ENCODE measurements at places on chromosomes 16 and 17.

- no peak for DNase-seq
Observed at GRCh38 chr17:860805-861204, 78.7 kb downstream of the MRM3 start.

- DNase-seq = no peak
Observed at GRCh38 chr16:29124828-29125227, 140.0 kb downstream of the LAT start.

DNA sequence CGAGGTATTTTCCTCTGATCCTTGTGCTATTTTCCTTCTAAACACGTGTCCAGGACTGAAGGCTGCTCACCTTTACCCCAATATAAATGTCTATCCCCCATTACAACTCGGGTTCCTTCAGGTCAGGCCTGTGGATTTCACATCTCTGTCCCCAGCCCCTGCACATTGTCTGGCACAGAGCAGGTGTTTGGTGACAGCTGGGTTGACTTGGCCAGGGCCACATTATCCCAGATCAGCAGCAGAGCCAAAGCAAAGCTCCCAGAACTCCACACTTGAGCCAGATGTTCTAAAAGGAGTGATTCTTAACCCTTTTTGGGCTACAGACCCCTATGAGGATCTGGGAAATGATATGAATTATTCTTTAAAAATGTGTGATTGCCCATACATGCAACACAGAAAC lies 18.0 kb upstream of the SPATA32 start:
- no peak for DNase-seq

GRCh38 chr17:27989046-27989445 lies 53.4 kb upstream of the NLK start:
- no peak for DNase-seq

DNA sequence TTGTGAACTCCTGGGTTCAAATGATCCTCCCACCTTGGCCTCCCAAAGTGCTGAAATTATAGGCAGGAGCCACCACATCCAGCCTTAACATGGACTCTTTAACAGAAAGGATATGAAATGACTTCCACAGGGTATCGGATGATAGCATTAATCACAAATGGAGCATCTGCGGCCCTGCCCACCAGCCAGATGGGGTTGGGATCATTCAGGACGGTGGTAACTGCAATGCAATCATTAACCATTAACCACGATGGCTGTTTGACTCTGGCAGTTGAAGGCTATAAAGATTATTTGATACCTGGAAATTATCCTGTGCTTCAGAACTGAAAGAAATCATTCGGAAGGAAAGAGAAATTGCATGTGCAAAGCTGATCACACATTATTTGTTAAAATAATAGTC lies 5.3 kb upstream of the CHST5 start:
- DNase-seq = no peak

DNA sequence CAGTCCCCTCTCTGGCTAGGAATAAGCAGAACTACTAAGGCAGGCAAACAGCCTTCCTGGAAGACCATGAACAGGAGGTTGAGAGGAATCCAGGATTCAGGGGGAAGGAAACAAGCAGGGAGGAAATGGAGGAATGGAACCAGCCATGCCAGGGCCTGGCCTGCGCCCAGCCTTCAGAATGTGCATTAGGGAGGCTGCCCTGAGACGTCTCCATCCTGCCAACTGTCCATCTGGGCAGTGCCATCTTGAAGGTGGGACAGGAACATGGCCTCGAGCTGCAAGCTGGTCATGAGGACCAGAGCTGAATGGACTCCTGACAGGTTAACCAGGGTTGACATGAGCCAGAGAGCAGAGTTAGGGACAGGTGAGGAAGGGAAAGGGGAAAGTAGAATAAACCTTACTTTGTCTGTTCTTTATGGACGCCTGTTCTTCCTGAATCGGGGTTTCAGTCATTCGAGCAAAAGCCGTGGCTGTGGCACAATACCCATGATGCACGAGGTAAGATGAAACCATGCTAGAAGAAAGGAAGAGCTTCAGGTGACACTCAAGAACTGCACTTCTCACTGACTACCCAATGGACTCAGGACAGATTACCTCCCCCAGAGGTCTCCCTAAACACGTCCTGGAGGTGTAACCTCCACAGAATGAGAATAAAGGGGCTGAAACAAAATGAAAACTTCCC lies 12.1 kb upstream of the GFOD2 start:
- no peak for DNase-seq

DNA sequence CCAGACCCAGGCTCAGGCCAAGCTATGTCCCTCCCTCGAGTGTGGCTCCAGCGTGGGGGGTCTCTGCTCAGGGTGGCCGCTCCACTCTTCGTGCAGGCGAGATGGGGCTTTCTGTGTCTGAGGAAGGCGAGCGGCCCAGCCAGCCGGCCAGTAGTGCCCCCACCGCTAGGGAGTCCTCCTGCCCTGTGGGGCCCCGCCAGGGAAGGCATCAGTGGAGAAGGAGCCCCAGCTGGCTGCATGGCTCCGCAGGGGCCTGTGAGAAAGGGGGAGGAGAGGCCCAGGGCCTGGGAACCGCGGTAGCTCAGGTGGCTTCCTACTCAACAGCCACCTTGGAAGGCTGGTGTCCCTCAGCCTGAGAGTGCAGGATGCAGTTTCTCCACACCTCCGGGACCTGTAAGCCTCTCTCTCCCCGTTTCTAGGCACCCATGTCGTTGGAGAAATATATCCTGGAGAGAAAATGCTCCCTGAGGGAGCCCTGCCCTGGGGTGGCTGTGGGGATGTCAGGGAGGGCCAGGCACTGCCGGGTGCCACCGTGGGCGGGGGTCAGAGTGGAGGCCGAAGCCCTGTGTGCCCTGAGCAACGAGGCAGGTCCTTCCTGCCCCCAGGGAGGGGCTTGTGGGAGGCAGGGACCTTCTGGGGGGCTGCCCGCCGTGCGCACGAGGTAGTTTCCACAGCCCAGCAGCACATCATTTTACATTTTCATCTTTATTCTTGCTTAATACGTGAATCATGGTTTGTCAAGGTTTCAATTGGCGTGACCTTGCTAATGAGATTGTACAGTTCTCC lies 3.3 kb downstream of the PIGQ start:
- no peak for DNase-seq

- DNase-seq = no peak
Observed at GRCh38 chr16:60463986-60464385, 1572.3 kb downstream of the CDH8 start.

- DNase-seq = no peak
Observed at GRCh38 chr17:80726558-80727408, 182.1 kb downstream of the RPTOR start.

- DNase-seq = no peak
Observed at GRCh38 chr17:73227944-73228343, 33.7 kb downstream of the CPSF4L start.

GRCh38 chr17:7280519-7281073 lies 922 bp upstream of the SLC2A4 start:
- peak; percentile 85 for DNase-seq

Measured in naive thymus-derived CD4-positive, alpha-beta T cell (primary cell).